NCI-H2081 (cell line): ENCODE measurements at places on chromosomes 6 and 20.

- no peak for DNase-seq
Observed at GRCh38 chr6:164078532-164079274, 664.2 kb downstream of the QKI start.

DNA sequence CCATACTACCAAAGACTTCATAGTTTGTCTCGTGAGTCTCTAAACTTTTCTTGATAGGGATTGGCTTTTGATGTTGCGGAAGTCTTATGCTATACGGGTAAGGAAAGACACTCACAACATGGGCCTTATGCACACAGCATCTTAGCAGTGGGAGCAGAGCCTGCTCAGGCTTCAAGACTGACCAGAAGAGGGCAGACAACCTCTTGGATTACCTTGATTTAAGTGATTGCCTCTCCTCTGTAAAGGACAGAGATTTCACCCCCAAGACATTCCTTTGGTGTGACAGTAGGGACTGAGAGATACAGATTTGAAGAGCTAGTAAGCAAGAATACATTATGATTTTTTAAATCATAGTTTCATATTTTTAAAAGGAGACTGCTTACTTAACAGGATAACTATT is 71.0 kb upstream of the SAMD3 start:
- DNase-seq: no peak

DNA sequence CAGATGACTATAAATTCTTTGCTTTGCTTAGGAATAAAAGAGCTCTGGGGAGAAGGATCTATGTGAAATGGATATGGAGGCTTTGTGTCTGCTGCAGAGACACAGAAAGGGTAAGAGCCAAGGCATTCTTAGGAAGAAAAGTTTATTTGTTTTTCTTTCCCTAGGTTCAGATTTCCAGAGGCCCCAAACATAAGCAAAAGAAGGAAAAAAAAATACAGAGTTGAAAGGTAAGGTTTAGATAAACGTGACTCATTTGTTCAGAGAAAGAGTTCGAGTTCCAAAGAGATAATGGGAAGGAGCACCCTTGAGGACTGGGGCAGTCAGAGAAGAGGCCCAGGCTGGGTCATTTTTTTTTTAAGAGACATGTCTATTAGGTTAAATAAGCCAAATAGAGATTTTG is 27.4 kb upstream of the BMP5 start:
- no peak for DNase-seq

DNA sequence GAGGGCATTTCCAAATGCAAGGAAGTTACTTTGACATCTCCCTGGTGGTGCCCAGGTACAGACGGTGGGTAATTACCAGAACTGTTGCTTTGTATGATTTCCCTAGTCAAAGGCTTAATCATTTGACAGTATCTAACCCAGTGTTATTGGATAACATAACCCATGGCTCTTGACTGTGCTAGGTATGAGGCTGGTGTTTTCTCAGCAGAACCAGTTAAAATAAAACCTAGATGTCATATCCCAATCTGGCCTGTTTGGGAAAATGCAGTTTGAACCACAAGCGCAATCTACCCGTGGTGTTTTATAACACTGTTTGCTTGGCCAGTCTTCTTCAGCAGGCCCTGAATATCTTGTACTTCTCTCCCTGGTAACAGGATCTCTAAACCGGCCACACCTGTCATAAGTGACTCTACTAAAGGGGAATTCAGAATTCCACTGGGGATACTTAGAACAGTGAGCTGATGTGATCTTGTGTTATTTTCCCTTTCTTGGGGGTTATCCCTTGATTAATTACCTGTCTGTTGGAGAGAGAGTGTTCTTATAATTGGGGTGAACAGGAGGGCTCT is 32.8 kb downstream of the PPP1R14C start:
- no peak for DNase-seq

GRCh38 chr6:16238057-16238962 is at the start of gene GMPR:
TSS of gene GMPR (plus strand) at chr6:16238587. CDS start at chr6:16238694, 107 bp downstream.
- DNase-seq: peak; percentile 56

DNA sequence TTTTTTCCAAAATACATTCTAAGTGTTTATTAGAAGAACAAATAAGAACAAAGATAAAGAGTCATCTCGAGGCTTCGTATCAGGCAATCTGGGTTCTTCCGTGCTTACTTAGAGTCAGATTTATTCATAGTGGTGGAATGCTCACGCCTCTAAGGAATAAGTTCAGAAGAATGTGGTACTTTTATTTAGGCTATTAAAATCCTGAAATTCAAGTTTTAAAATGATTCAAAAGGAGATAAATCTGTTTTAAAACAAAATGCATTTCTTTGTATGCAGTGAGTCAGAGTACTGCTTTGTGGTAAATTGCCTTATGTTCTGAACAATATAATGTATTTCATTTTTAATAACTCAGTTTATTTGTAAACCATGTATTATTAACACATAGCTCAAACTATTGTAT is 89.1 kb downstream of the FUT9 start:
- no peak for DNase-seq

DNA sequence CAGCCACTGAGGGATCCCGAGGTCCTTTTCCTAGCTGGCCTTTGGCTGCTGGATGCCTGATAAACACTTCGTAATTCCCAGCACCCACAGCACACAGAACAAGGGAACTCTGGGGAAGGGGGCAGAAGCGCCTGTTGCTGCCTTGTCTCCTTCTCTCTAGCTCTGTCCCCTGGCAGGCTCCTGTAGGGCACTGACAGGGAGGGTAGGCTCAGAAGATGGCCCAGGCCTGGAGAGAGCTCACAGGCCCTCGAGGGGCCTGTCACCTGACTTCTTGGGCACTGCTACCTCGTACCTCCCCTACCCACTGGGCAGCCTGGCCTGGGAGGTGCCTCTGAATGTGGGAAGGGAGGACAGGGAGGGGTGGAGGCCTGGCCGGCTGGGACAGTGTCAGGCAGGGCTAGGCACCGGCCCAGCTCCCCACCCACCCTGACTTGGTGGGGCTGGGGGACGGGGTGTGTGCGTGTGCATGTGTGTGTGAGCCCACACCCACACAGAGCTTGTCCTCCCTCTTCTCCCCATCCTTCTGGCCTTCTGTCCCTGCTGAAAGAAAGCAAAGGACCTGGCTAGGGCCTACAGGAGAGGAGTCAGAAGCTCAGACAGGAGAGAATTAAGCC is 18.1 kb downstream of the C6orf132 start:
- no peak for DNase-seq

DNA sequence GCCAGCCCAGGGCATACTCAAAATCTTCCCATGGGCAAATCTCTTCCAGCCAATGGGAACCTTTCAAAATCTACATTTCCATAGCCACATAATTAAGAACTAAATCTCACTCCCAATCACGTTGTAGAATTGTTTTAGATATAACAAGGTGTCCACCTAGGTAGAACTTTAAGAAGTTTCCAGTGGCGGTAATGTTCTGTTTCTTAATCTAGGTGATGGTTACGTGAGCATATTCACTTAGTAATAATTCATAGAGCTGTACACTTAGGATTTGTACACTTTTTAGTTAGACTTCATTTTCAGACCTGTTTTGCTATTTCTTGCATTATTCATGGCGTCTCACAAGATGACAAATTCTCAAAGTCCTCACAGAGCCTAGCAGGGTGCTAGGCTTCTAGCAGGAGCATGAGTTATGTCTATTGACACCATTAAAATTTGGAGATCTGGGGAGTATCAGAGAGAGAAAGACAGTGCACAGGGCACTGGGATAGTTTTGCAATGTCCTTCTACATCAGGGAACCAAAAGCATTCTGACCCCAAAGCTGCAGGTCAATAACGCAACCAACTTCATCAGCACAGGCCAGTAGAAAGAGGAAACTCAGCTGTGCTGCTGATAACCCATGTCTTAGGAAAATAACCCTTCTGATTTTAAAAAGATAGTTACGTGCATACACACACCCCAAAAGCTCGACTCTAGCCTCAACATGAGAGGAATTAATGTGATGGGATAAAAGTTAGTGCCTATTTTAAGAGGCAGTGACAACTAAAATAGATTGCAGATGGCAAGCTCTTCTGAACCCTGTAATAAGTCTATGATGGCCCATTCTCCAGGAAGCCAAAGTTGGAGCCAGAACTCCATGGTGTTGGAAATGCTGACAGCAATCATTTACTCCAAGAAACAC is 518.1 kb upstream of the JARID2 start:
- DNase-seq: no peak

- DNase-seq: no peak
Observed at GRCh38 chr20:1663917-1664316, 6.3 kb upstream of the SIRPG start.

GRCh38 chr20:9829835-9830234 is 9.0 kb downstream of the PAK5 start:
- no peak for DNase-seq

- no peak for DNase-seq
Observed at GRCh38 chr20:55269913-55270312, 735.4 kb downstream of the CBLN4 start.
